ENCODE measurements at places on chromosomes 4 and X.

- no peak for DNase-seq
These were observed 424.5 kb upstream of the CTSO start for GRCh38 chr4:156378033-156378665.

GRCh38 chr4:88753658-88754571 lies 56.3 kb upstream of the NAP1L5 start:
- no peak for DNase-seq

DNA sequence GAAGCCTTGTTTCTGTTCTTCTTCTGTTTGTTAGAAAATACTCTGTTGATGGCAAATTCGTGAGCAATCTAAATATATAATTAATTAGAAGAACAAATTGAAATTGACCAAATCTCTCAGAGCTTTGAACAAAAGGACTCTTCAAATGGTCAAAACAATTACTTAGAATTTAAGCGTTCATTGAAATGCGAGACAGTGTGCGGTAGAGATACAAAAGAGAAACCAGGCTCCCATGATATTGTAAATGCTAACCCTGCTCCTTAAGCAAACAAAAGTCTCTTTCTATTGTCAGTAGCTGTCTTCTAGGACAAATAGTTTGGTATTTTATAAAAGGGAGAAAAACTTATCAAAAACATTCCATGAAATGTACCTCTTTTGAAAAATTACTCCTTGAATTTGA lies 453.4 kb upstream of the MAGEB2 start:
- no peak for DNase-seq

GRCh38 chr4:108044951-108045686 lies 55.4 kb downstream of the HADH start:
- DNase-seq = no peak

DNA sequence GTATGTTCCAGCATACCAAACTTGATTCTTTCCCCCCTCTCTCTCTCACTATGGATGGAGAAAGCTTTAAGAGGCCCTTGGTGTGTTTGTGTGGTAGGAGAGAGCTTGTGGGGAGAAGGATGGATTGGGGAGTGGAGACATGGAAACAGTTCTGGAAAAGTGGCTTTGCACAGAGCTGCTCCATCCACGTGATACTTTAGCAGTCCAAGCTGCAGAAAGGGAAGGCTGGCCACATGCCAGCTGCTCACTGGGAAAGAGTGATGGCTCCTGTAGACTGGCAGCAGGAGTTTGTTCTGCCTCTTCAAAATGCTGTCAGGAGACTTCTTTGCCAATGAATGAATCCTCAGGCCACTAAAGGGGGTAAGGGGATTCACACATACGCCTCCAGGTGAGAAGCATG lies 21.7 kb upstream of the SEC24B start:
- DNase-seq = no peak

- no peak for DNase-seq
These were observed 35.6 kb upstream of the GPR34 start for GRCh38 chrX:41653125-41653524.

- no peak for DNase-seq
These were observed 248.9 kb downstream of the TLL1 start for GRCh38 chr4:166121897-166122296.

DNA sequence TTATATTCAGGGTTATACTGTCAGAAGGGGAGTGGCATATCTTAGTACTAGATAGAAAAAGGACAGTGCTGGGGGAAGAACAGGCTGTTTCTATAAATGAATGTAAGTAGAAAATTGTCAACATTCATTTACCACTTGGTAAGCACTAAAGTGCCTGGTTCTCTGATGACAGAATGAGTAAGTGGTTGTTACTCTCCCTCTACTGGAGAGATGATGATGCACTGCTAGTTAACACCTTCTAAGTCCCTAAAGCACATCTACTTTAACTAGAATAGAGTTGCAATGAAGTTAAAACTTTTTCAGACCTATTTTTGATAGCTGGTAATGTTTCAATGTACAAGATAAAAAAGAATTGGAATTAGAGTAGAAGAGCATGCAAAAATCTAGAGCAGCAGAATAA lies 214.5 kb downstream of the KLHL4 start:
- DNase-seq = no peak

DNA sequence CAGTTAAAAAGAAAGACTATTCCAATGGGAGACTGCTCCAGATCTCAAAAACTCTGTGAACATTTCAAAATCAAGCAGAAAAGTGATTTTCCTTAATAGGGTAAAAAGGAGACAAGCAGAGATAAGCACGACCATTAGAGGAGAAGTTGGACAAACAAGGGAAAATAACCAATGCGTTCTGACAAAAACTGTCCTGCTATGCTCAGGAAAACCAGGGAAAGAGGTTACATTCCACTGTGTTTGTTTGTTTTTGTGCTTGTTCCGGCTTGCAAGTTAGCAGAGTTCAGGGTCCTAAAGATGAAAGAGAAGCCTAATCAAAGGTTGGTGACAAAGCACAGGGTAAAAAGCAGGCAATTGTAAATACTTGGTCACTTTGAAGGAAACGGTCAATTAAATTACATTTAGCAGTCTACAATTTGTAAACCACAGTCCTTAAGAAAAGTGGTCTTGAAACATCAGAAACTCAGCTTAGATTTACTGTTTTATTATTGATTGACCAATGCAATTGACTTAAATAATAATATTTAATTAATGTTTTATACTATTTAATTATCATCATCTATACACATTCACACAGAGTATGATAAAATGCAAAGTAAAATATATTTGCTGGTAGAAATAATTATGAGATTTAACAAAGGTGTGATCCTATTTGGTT lies 186.2 kb upstream of the CPXCR1 start:
- no peak for DNase-seq

DNA sequence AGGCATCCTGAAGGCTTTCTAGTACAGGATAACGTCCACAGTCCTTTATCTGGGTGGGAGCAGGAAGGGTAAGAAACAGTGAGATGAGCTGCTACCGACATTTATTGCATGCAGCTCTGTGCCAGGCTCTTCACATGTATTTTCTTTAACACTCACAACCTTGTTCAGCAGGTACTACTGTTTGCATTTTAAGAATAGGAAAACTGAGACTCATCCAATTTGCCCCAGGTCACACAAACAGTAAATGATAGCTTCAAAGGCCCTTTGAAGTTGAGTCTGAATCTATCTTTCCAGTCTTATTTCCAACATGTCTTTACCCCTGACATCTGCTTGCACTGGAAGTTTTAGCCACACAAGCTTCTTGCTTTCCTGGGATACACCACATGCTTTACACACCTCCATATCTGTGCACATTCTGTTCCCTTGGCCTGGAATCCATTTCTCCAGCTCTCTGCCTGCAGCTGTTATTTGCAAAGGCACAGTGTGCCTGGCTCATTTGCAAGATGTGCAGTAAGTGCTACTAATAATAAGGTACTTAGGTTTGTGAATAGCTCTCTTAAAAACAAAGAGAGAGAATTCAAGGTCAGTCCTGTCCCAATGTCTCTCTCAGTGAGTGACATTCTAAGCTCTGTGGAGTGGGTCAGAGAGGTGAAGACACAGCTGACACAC lies 61.2 kb downstream of the METTL14 start:
- DNase-seq = no peak

DNA sequence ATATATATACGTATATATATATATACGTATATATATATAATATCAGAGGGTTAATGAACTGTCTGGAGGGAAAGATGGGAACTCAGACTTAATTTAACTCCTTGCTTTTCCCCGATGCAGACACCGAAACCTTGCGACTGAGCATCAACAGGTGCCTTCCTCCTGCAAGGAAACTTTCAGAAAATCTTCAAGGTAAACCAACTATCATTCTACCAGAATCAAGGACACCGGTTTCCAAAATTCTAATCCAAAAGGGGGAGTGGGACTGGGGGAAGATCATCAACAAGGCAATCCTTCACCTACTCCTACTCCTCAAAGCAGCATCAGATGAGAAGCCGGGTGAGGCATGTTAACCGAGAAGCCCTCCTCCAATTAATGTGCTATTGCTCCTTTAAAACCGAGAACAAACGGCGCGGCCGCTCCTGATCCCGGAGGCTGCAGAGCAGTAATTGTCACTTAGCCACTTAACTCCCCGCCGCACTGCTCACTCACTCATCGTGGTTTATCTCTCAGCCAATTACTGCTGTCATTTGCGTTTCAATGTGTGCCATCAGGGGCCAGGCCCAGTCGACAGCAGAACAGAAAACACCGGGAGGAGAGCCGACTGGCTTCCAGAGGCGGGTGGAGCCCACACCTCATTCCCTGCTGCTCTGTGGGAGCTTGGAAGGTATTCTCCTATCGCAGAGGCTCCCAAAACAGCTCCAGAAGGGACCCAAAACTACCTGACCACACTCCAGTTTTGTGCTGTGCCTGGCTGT lies 61.7 kb downstream of the MAML3 start:
- DNase-seq = no peak

GRCh38 chr4:123381996-123382395 lies 14.6 kb upstream of the SPRY1 start:
- no peak for DNase-seq

DNA sequence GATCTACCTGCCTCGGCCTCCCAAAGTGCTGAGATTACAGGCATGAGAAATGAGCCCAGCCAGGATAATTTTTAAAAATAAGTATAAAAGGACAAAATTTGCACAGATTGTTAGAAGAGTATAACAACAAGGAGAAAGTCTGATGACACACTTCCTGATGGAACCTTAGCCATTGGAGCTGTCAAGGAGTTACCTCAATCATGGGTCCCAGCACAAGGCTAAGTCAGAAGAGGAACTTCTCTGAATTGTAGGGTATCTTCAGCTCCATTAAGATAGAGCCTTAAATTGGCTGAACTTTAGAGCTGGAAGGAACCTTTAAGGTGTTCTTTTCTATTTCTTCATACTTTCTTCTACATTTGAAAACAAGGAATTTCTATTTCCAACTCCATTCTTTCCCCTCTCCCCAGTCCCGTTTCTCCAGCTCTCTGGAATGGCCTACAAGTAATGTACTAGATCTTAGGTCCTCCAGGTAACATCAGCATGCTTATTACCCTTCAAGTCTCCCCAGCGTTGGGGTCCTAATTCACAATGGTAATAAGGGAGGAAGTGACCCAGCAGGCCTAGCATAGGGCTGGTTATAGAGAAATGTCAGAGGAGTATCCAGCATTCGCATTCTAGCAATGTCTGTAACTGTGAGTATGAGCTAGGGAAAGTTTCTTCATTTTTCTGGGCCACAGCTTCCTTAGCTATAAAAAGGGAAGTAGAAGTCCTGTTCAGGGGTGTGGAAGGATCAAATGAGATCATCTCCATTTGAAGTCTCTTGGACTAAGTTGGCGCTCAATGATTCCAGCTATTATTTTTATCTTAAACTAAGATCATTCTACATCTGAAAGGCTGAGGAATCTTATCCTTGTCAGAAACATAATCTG lies 18.5 kb upstream of the RBPJ start:
- no peak for DNase-seq

DNA sequence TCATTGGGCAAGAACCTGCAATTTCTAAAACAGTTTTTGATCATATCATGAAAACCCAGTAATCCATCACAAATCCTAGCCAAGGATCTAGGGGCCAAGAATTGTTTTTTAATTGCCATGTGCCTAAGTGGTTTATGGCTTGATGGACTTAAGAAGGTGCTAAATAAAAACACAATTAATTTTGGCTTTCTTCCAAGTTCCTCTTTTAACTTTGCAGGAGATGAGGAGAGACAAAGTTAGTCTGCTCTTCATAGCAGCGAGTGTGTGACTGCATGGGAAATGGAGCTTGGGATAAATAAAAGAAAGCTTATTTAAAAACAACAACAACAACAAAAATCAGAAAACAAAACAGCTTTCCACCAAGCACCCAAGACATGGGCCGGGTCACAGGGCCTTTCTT lies 41.4 kb downstream of the ARHGEF9 start:
- DNase-seq = no peak

GRCh38 chr4:38749336-38749735 lies 33.5 kb downstream of the TLR10 start:
- DNase-seq = no peak

GRCh38 chr4:27414887-27415731 lies 554.5 kb downstream of the STIM2 start:
- no peak for DNase-seq

DNA sequence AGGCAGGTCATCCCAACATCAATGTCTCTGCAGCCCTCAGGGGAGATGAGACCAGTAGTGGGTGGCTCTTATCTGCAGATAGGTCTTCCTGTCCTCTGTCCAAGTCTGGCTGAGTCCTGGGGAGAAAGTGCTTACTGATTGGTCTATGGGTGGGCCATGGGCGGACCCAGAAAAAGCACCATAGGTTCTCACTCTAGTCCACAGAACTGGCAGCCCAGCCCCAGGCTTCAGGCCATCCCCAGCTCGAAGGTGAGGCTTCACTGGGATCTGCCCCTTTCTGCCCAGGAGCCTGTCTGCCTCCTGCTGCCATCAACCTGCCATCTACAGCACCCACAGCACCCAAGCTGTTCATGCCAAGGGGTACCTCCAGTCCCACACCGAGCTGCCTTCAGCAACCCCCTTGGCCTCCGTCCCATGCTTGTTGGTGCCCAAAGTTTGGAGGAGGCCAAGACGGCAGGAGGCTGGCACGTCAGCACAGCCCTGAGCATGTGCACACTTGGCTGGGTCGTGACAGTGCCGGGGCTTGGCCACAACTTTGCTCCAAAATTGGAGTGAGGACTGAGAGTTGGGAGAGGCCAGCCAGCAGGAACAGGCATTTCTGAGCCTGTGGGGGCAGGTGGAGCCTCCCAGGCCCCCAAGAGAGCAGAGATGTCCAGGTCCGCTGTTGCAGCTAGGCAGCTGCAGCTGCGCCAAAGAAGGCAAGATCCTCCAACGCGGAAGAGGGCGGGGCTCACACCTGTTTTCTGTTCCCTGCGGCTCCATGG lies 99.6 kb downstream of the IQCM start:
- DNase-seq = no peak

DNA sequence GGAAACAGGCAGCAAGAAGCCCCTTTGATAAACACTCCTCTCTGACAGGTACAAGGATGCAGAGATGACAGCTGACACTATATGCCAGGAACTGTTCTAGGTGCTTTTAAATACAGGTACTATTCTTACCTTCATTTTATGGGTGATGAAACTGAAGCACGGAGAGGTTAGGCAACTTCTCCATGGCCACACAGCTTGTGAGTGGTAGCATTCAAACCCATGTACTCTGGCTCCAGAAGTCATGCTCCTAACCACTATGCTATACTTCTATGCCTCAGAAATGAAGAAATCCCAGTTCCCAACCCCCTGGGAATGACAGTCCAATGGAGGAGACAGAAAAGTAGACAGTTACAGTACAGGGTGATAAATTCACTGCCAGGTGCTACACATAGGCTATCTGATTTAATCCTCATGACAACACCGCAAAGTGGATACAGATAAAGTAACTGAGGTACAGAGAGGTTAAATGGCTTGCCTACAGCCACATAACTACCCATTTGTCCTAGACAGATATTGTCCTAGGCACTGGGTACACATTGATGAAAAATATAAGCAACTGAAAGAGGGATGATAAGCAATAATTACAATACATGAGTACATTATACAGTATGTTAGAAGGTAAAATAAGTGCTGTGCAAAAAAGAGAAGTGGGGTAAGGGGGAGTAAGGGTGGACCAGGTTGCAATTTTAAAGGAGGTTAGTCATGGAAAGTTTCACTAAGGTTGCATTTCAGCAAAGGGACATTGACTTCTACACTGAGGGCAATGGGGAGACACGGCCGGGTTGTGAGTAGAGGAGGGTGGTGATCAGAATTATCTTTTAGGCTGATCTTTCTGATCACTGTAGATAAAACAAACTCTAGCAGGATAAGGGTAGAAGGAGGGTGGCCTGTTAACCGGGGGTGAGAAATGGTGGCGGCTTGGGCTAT lies 1.6 kb upstream of the F8 start:
- no peak for DNase-seq
